NCI-H1930 (cell line): ENCODE measurements at places on chromosomes 7 and 10.

DNA sequence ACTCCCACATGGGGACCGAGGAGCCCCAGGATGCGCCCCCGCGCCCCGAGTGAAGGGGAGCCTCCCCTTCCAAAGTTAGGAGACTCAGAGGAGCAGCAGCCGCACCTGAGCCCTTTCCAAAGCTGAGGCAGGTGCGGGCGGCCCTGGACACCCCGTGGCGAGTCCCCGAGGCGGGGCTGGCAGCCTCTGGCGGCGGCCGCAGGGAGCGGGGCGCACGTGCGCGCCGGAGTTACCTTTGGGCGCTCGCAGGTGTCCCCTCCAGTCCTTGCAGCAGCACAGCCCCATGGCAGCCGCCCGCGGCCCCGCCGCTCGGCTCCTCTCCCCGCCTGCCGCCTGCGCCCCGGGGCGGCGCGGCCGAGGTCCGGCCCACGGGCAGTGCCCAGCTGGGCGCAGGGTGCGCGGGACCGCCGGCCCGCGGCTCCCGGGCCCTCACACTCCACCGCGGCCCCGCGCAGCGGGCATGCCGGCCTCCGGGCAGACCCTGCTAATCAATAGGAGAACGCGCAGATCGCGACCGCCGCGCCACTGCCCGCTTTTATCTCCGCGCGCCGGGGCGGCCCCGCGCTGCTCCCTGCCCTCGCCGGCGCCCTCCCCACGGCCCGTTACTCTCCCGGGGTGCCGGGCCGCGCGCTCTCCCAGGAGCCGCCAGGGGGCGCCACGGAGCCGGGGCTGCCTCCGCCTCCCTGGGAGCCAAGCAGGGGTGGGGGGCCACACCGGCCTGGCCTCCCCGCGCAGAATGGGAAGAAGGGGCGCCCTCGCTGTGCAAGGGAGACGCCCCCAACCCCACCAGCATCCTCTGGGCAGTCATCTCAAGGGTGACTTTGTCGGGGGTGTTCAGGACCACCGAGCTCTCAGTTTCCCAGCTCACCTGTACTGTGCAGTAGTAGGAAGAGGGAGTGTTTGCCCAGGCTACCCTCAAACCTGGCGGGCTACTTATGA is 80.8 kb downstream of the ARHGAP22 start:
- DNase-seq = no peak

DNA sequence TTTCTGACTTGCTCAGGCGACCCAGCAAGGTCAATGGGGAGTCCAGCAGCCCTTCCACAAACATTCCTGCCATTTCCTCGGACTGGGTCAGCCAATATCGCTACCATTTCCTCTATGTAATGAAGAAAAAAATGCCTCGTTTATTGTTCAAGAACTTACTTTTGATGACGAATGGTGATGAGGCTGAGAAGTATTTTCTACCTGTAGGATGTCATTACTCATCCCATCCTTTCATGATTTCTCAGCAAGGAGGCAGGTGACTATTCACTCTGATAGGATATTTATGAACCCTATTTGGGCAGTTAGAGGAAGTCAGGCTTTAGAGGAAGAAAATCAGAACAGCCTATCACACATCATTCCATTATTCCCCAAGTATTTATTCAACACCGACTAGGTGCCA is 178.6 kb downstream of the FANK1 start:
- no peak for DNase-seq

DNA sequence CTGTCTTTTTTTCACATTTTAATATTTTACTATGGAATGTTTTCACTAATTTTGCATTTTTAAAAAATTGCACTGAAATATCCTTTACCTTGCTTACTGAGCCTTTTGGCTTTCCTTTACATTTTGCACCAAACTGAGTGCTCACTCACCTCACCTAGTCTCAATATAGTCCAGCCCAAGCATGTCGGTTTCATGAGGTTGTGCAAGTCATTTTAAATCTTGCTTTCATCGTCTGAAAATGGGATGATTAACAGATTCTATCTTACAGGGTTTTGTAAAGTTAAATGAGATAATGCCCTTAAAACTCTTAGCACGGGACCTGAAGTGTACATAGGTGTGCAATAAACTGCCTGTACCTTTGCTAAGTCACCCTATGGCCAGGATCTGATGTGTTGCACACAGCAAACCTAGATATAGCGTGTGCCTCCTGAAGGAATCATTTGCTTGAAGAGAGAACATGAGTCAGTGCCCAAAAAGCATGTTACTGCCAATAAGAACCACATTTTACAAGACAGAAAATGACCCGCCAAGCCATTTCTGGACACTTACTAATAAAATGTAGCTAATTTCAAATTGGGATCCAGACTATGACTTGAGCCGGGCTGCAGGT is 199.8 kb downstream of the JCAD start:
- no peak for DNase-seq

DNA sequence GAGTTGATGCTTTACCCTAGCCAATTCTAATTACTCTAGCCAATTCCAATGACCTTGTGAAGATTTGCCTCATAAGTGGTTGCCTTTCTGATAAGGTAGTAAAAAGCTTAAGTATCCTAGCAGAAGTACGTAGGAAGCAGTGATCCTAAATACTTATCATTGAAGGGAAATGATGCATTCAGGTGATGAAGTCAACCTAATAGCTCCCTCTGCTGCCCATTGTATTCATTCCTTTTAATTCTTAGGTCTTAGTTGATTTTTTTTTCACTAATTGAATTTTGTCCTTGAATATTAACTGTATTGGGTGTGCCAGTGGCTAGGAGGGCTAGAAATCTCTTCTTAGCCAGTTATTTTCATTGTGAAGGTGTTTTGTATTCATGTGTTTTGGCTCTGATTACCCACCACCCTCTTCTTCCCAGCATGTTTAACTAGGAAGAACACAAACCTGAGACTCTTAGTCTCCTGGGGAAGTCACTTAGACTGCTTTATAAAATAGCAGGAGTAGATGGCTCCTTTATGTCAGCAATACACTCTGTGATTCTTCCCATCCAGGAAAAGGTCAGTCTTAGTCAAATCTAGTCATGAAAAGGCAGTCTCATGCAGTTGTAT is 46.3 kb downstream of the PLEKHA8 start:
- no peak for DNase-seq

- no peak for DNase-seq
These were observed 60.1 kb downstream of the ERCC6 start for GRCh38 chr10:49478819-49479218.

GRCh38 chr7:2276107-2276506 is 34.1 kb downstream of the NUDT1 start:
- DNase-seq = no peak

DNA sequence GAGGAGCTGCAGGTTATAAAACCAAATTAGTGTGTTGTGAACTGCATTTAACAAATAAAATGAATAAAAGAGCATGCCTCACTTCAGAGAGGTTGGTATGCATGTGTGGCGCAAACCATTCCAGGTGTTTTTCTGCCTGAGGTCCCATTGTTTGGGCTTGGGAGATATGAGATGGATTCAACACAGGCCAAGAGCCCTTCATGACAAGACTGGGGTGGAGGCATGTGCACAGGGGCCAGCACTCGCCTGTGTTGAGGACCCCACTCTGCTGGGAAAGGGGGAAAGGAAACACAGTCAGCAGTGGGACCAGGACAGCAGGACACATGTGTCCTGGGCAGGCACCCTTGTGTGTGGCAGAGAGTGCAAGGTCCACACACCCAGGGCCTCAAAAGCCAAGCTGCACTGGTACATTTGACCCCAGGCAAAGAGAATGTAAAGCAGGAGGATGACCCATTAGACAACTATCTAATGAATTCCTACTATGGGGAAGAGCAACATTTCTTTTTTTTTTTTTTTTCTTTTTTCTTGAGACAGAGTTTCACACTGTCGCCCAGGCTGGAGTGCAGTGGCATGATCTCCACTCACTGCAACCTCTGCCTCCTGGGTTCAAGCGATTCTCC is 9.2 kb upstream of the SLC18A3 start:
- DNase-seq = no peak

- DNase-seq = no peak
These were observed 150.9 kb upstream of the KLF6 start for GRCh38 chr10:3935933-3936359.

GRCh38 chr7:142377567-142377966 is 119.7 kb upstream of the PRSS58 start:
- DNase-seq = no peak

DNA sequence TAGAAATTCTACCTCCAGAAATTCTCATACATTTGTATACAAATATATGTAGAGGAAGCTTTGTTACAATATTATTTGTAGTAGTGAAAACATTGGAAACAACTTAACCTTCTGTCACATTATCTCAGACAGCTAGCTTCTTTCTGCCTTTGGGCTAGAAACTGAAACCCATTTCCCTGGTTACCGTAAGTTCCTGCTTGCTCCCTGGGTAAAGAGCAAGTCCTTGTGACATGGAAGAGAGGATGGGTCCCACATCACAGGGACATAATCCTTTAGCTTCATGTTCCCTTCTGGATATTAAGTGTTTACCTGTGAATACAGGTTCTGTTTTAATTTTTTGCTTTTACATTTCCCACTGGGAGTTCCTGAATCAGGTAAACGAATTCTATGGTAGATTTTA is 41.8 kb downstream of the KLHDC10 start:
- no peak for DNase-seq

DNA sequence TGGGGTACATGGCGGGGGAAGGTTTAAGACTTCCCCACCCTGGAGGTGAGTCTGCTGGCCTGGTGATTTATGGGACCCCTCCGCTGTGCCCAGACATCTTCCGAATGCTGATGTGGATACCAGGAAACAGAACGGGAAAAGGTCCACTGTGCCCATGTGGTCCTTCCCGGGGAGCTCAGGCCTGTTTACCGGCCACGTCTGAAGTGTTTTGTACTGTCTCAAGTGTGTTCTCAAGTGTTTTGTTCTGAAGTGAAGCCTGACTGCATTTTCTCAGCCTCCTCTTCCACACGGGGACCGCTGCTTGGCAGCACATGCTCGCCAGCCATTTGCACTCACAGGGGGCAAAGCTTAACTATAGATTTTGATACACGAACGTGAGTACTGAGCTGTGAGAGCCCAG is 127.2 kb downstream of the TEX36 start:
- DNase-seq = no peak

DNA sequence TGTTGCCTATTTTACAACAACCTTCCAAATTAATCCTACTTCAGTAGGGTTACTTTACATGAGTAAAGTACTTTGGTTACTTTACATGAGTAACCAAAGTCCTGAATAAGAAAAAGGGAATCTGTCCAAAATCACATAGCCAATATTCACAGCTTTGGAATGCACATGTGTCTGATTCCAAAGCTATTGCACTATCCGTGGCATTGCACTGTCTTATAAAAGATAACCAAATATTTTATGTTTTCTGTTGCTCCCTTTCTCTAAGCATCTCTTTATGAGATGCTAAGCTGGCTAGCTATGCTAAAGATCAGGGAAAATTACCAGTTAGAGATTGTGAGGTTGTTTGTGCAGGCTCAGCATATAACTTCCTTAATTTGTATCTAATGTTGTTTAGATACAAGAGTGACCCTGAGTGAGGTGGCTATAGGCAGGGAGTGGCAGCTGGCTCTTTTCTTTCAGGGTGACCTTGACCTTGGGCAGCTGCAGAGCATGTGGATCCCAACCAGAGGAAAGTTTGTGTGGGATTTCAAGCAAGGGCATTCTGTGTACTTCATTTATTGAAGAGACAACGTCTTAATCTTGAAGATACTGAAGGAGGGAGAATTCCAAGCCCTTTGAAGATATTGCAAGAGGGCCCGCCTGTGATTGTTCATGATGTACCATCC is 366.1 kb upstream of the ANKRD30A start:
- DNase-seq = no peak

- no peak for DNase-seq
These were observed 50.3 kb downstream of the ENO4 start for GRCh38 chr10:116899626-116900025.

- DNase-seq = no peak
These were observed 10.3 kb downstream of the GALNT11 start for GRCh38 chr7:152035817-152036216.
